ENCODE measurements at places on chromosomes 7 and 10.

GRCh38 chr10:63346015-63346441 is 119.7 kb downstream of the JMJD1C start:
- DNase-seq: no peak

GRCh38 chr7:99631295-99632109 is 14.8 kb downstream of the ZSCAN25 start:
- no peak for DNase-seq

DNA sequence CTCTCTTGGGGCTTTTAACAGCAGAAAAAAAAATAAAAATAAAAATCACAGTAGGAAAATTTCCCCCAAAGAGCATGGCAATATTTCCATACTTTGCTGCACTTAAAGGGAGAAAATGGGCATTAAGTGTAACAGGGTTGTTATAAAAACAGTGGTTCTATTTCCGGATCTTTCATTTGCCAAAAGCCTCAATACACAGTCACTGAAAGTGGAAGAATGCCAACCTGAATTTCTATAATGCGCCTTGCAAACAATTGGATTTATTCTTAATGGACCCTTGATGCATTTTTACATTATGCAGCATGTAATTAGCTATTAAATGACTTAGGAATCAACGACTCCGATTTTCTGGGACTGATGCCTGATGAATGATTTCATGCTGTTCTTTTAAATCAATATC is 127.6 kb upstream of the NANOS1 start:
- DNase-seq: no peak

DNA sequence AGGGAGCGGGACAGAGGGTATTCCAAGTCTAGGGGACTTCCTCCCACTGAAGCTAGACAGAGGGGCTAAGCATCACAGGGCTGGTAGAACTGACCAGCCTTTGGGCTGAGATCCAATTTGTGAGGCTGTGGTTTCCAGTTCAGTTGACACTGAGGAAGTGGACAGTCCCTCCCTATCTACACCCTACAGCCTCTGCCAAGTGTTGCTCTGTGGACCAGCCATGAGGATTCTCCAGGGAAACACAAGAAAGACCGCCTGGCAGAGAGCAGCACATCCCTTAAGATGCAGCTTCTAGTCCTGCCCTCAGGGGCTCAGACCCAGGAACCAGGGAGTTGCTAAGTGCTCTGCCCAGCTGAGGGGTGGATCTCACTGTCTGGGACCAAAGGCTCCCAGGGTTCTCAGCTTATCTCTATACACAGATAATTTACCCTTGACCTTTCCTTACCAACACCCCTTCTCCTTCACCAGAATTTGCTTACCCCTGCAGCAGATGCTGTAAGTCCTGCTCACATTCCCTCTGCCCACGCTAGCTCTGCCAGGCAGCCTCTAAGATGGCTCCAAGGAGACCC is 252.0 kb downstream of the SKIDA1 start:
- DNase-seq: no peak

DNA sequence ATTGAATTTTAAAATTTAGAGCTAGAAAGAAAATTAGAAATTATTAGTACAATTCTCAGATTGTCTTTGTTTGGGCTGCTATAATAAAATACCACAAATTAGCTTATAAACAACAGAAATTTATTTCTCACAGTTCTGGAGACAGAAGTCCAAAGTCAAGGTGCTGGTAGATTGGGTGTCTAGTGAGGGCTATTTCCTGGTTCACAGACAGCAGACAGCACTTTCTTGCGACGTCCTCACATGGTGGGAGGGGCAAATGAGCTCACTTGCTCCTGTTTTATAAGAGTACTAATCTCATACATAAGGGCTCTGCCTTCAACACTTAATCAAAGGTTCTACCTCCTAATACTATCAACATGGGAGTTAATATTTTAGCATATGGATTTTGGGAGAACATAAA is 134.1 kb downstream of the MDFIC start:
- no peak for DNase-seq

GRCh38 chr10:79405221-79405994 is 40.0 kb downstream of the ZCCHC24 start:
- no peak for DNase-seq

DNA sequence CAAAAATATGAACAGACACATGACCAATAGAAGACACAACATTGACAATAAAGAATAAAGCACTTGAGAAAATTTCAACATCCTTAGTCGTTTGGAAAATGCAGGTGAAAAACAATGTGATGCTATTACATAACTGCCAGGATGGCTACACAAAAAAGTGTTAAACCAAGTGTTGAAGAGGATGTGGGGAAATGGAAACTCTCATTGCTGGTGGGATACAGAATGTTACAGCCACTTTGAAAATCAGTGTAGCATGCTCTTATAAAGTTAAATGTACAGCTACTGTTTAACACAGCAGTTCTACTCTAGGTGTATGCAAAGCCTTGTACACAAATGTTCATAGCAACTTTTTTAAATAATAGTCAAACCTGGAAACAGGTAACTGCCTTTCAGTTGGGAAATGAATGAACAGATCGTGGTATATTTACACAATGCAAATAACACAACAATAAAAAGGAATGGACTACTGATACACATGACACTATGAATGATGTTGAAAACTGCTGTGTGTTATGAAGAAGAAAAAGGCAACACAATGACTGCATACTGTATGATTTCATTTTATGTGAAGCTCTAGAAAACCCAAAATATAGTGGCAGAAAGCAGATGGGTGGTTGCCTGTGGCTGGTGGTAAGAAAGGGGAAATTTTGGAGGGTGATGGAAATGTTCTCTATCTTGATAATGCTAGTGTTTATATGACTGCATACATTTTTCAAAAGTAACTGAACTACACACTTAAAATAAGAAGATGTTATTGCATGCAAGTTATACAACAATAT is 102.2 kb upstream of the VIPR2 start:
- no peak for DNase-seq

DNA sequence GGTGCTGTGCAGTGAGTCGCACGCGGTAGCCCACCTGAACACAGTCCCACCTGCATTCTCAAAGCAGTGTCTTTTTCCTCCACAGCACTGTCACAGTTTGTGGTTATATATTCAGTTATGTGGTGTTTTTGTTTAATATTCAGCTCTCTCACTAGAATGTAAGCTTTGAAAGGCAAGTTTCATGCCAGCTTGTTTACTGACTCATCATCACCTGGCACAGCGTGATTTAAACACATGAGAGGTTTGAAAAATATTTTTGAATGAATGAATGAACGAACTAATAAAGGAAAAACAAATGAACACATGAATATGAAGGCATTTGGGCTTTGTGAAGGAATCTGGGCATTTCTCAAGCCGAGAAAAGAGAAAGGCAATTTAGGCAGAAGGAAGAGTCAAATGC is 51.9 kb upstream of the TM9SF3 start:
- no peak for DNase-seq

DNA sequence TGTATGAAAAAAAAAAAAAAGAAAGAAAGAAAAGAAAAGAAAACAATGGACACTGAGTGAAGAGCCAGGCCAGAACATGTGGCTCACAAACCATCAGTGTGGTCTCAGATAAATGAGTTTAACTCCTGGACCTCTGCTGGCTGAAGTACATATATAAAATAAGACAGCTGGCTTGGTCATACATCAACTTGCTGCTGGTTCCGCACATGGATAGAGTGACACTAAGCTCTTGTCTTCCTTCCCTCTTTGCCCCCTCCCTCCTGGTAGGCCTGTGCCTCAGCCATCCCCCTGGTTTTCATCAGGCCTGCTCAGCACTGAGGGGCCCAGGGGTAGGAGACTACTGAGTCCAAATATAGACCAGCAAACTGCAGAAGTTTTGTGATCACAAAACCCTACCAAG is 58.1 kb upstream of the DGKI start:
- no peak for DNase-seq

DNA sequence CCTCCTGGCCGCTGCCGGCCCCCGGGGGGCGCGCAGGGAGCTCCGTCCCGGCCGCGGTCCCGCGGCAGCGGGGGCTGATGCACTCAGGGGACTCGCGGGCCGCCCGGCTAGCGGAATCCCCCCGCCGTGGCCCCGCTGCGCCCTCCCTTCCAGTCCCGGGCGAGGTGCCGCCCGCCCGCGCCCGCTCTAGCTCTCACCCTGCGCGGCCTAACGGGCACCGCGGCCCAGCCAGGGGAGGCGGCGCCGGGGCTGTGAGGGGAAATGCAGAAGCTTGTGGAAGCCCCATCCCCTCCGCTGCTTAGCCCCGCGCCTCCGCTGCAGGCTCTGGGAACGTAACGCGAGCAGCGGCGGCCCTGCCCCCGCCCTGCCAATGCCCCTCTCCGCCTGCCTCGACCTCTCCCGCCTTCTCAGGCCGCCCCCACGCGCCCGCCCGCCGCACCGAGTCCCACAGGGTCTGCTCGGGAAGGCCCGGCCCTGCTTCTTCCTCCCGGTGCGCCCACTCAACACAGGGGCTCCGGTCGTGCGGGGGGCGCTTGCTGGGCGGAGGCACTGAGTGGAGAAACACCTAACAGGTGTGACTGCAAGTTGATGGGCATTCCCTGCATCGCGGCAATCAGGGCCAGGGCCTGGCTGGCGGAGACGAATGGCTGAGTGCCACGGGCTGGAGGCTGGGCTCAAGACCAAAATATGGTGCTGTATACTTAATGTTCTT is 384 bp upstream of the TMEM229A start:
- no peak for DNase-seq

GRCh38 chr7:75762350-75762917 is 9.6 kb downstream of the CCL26 start:
- no peak for DNase-seq

- DNase-seq: no peak
Measured at GRCh38 chr7:116232920-116233319, 22.6 kb downstream of the TES start.

- no peak for DNase-seq
Measured at GRCh38 chr7:25877802-25878789, 273.9 kb upstream of the NFE2L3 start.

GRCh38 chr10:110651044-110651958 is 7.2 kb downstream of the RBM20 start:
- DNase-seq: no peak

DNA sequence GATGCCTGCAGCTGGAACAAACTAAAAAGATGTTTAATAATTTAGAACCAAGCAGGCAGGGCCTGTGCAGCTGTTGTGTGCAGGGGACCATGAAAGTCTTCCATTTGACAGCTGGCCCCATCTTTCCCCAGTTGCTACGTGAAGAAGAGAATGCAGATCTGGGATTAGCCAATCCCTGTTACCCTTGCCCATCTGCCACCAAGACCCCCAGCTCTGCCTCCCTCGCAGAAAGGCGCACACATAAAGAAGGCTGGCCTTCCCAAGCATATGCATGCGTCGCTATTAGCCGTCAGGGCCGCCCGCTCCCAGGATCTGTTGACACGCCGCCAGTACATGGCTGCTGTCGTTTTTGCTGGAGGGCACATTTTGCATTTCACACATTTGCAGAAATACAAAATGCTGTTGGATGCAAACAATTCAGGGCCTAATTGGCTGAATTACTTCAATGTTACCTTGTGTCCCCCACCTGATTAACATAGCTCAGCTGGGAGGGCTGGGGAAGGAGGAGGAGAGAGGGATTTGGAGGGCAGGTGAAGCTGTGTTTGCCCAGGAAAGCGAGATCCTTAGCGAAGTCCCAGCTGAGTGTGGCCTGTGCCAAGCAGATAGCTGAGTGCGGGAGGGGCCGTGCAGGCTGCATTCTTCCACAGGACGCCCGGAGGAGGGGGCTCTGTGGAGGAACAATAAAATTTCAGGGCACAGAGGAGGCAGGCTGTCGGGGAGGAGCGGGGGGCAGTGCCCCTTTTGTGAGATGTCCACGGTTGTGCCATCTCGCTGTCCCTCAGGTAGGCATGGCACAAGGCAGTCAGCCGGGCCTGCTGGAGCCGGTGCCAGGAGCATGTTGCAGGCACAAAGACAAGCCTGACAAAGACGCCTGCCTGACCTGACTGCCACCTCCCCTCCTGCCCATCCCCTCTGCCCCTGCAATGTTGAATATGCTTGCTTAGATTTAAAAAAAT is 443.0 kb upstream of the MKI67 start:
- DNase-seq: no peak

GRCh38 chr7:113083132-113083815 is 3.4 kb downstream of the GPR85 start:
- DNase-seq: no peak

- DNase-seq: no peak
Measured at GRCh38 chr7:143374561-143374960, 6.6 kb upstream of the ZYX start.

DNA sequence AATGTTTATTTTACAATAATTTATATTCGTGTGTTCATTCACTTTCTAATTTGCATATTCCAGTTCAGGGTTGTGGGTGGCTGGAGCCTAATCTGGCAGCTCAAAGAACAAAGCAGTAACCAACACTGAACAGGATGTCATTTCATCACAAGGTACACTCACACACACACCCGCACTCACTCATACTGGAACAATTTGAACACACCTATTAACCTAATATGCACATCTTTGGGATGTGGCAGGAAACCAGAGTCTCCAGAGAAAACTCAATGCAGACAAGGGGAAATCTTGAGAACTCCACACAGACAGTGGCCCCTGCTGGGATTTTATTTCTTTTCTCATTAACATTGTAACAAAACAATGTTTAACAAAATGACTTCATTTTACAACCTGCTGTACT is 97.4 kb downstream of the TWIST1 start:
- no peak for DNase-seq

DNA sequence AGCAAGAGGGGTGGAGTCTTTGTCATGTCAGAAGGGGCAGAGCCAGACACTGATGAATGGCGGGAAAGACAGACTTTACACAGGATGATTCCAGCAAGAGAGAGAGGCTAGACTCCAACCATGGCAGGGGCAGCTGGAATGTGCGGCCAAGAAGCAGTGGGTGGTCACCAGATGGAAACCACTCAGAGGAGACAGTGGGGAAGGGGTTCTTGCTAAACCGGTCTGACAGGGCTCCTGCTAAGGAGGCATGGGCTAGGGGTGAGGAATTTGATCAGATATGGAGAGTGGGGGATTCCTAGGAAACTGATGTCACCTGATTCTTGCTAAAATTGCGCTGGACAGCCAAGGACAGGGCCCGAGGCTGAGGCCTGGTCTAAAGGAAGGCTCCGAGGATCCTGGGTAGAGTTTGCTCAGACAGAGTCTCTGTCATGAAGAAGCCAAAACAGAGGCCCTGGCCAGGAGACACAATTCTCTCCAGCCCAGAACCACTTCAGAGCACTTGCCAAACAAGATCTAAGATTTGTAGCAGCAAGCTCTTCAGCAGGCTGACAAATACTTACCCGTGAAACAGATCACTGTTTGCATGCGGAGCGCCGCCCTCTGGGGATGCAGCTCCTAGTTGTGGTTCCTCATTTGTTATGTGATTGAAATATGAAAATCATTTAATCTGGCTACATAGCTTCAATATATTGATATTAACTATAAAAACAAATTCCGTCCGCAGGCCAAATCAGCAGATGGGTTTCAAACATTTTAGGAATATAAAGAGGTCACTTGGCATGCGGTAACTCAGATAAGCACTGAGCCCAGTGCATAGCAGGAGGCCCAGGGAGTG is 377.0 kb downstream of the TCERG1L start:
- DNase-seq: no peak

- DNase-seq: no peak
Measured at GRCh38 chr10:92005978-92006377, 82.4 kb downstream of the BTAF1 start.

DNA sequence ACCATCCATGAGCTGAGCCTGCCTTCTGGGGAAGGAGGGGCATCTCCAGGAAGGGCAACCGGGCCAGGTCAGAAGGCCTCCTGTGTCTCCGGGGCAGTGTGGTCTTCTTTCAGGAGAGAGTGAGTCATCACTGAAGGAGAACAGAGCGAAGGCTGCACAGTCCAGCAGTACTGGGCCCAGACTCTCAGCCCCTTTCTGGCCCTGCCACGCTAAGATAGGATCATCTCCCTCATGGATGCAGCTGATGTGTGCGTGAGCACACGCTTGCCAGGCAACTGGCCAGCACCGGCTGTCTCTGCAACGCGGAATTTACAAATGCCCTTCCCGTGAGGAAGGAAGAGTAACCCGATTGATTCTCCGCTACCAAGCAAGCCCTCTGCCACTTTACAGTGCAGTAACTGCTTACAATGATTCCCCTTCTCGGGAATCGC is 328.2 kb downstream of the TNS3 start:
- no peak for DNase-seq

Measured in stimulated activated CD4-positive, alpha-beta T cell treated with anti-CD3 and anti-CD28 coated beads, Interleukin-1b, Interleukin-23, amount 100 ng/mL, for 1 hour (primary cell).